ENCODE measurements at places on chromosomes 7 and 10.
A peak's percentile ranks its signal among the peaks of the same experiment; 100 is the strongest.

DNA sequence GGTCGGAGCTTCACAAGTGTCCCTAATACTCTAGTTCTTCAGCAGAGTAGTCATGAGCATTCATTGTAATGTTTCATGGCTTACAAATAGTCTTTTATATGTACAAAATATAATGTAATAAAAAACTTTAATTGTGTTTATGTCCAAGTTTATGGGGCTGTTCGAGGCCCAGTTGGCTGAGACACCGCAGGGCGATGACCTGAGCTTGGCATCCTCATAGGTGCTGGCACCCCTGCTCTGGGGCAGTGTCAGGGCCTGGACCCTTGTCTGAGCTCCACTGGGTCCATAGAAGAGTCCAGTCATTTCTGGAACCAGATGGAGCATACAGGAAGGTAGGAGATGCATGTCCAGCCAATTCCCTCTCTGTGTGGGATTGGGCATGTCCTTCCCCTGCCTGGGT is 12.9 kb upstream of the ZMIZ1 start:
- no peak for DNase-seq

DNA sequence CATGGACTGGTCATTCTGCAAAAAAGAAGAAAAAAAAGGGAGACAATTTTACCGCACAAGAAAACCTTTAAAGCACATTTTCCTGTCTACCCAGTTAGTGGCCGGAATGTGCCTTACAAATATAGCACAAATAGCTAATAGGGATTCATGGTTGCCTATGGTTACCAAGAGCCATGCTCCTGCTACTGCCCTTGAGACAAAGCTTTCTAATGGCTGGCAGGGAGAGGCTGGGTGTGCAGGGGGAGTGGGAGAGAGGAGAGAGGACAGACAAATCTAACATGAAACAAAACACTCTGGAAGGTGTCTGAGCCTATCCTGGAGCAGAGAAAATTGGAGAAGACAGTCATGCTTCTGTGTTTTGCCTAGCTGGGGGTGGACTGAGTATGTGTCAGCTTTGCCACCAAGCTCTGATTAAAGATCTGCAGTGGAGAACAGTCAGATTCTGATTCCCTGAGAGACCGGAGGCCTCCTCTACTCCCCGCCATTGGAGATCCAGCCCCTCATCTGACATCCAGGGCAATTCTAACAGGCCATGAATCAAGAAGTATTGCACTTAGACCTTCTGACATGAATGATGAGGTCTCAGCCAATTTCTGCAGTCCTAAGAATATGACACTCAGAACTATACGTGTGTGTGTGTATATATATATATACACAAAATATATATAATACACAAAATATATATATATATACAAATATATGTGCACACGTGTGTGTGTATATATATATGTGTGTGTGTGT is 80.2 kb downstream of the PRTFDC1 start:
- no peak for DNase-seq

GRCh38 chr7:38306914-38307313 is 33.5 kb upstream of the TARP start:
- DNase-seq, result no peak

DNA sequence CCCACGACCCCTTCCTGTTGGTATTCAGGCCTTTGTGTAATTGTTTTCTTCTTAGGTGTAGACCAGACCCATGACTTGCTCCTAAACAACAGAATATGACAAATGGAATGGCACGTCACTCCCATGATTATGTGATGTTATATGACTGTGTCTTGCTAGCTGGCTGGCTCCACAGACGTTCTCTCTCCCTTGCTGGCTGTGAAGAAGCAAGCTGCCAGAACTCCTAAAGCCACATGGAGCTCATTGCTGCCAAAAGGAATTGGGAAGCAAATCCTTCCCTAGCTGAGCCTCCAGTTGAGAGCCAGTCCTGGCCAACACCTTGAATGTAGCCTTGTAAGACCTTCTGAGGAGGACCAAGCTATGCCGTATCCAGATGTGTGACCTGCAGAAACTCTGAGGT is 74.2 kb downstream of the RAB18 start:
- no peak for DNase-seq

GRCh38 chr7:83475420-83475819 is 173.5 kb downstream of the SEMA3E start:
- no peak for DNase-seq

GRCh38 chr10:45607276-45607675 is 65.3 kb downstream of the ZFAND4 start:
- DNase-seq, result no peak

DNA sequence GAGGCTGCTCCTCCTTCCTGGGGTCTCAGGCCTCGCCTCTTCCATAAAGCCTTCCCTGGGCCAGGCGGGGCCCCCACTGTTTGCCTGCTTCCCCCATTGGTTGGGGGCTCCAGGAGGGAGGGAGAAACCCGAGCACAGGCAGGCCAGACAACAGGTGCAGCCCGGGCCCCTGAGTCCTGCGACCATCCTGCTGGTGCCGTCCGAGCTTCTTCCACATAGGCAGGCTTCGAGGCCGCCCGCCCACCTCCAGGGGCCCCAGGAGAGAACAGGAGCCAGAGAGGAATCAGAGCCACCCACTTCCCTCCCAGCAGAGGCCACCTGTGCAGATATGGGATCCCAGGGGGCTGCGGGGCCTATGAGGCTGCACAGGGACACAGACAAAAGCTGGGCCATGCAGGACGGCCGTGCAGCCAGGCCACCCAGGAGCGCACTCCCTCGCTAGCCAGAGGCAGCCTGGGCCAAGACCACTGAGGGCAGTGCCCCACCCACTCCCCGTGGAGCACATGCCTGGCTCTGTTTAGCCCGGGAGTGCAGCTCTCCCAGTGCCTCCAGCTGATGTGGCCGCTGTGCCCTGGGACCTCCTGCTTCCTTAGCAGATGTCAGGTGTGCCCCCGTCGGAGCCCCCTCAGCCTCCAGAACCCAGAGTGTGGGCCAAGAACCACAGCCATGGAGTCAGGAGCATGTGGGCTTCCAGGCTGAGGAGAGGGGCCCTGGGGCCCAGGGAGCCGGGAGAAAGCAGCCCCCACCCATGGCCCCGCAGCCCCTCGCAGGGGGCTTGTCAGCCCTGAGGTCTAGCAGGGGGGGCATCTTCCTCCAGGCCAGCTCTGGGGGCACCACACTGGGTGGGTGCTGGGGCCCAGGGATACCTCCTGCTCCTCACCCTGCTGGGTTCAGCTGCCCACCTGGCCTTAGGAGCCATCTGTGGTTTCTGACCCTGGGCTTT is 59.9 kb upstream of the INPP5A start:
- no peak for DNase-seq

- no peak for DNase-seq
Observed at GRCh38 chr7:133936074-133936473, 191.1 kb upstream of the LRGUK start.

- peak; percentile 48 for DNase-seq
Observed at GRCh38 chr10:102599565-102600327, 44.5 kb upstream of the TRIM8 start.

GRCh38 chr7:33040803-33041516 is 21.6 kb downstream of the NT5C3A start:
- peak; percentile 63 for DNase-seq

DNA sequence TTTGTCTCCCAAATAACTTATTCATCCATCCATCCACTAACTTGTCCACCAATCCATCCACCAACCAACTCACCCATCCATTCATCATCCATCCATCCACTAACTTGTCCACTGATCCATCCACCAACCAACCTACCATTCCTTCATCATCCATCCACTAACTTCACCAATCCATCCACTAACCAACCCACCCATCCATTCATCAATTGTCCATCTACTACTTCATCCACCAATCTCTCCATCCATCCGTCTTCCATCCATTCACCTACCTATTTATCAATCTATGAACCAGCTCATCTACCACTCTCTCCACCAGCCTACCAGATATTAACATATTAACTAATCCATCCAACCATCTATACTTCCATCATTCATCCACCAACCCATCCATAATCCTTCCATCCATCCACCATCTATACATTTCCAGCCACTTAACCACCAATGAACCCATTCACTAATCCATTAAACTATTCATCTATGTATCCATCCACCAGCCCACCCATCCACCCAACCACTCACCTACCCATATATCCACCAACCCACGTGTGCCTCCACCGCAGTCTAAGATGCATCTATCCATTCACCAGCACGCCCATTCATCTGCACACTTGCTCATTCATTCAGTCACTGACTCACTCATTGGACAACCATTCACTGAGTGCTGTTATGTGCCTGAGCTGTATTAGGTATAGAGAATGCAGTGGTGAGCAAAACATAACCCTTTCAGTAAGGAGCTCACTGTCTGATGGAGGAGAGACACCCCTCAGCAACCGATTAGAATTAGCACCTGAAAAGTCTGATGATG is 19.8 kb upstream of the TBL2 start:
- DNase-seq, result no peak

- DNase-seq, result peak; percentile 82
Observed at GRCh38 chr7:93055543-93056107, 62.2 kb downstream of the SAMD9 start.

DNA sequence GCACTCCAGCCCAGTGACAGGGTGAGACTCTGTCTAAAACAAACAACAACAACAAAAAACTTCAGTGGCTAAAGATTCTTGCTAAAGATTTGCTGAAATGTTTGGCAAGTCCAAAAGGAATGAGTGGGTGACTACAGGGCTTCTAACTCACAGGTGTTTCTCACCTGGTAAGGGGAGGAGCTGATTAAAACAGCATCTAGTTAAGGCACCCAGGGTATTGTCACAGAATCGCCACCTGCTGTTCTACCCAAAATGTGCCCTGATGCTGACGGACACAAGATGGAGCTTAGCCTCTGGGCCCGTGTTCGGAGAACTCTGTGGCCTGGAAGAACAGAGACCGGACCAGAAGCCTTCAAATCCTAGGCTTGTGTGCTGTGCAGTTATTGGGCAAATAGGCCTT is 336.0 kb upstream of the GALNT17 start:
- DNase-seq, result no peak

GRCh38 chr10:18650404-18650997 is 886 bp downstream of the NSUN6 start:
- DNase-seq, result no peak

DNA sequence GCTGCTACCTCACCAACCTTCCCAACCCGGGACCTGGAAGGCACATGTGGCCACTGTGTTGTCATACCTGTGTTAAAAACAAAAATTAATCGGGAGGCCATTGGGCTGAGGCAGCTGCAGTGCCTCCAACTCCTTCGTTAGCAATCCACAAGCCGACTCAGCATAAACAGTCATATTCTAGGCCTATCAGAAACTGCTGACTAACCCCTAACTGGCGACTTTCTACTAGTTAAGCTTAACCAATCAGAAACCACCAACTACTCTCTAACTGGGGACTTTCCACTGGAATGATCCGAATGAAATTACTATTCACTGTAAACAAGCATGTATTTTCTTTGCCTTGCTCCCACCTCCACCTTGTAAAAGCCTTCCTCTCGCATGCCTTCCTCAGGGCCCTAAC is 14.1 kb upstream of the TMEM72 start:
- DNase-seq, result no peak

- DNase-seq, result peak; percentile 3
Observed at GRCh38 chr7:83739527-83739926, 90.6 kb upstream of the SEMA3E start.

DNA sequence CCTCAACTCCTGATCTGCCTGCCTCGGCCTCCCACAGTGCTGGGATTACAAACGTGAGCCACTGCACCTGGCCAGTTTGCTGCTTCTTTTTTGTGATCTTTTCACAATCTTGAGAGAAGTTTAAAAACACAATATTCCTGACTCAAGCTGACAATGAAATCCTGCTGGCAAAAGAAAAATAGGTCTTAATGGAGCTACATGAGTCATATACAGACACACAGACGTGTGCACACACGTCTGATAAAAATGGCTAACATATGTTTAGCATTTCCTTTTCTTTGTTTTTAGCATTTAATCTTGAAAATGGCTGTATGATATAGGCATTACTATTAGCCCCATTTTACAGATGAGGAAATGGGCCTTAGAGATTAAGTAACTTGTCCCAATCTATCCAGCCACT is 29.4 kb upstream of the RAB18 start:
- no peak for DNase-seq

- DNase-seq, result no peak
Observed at GRCh38 chr7:78254726-78255055, 456.1 kb downstream of the PHTF2 start.

DNA sequence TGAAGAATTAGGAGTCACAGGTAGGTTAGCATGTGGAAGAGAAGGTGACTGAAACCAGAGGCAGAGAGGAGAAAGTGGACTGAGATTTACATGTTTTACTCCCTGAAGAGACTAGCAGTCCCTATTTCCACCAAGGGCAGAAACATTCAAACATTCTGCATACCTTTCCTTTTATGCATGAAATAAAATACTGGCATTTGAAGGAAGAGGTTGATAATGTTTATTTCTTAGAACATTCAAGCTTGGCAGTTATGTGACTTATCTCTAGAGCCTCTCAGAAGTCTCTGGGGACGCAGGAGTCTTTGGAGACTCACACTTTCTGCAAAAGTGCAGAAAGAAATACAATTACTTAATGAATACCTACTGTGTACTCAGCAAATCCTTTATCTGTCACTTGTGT is 507.1 kb upstream of the C7orf33 start:
- DNase-seq, result peak; percentile 45

DNA sequence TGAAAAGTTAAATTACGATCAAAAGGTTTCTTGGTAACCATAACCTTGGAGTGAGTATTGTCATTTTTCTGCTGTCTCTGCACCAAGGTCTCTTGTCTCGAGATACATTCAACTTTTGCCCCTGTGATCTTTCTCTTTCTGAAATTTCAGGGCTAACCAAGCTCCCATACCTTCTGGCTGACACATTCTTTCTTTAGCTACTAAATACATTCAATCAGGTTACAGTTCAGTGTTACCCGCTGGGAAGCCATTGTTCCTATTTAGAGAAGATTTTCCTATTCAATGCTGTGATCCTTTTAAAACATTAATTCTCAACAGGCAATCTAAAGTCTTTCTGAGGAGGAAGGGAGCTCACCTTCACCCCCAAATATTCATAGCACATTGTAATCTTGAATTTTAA is 22.9 kb upstream of the DMTF1 start:
- no peak for DNase-seq

DNA sequence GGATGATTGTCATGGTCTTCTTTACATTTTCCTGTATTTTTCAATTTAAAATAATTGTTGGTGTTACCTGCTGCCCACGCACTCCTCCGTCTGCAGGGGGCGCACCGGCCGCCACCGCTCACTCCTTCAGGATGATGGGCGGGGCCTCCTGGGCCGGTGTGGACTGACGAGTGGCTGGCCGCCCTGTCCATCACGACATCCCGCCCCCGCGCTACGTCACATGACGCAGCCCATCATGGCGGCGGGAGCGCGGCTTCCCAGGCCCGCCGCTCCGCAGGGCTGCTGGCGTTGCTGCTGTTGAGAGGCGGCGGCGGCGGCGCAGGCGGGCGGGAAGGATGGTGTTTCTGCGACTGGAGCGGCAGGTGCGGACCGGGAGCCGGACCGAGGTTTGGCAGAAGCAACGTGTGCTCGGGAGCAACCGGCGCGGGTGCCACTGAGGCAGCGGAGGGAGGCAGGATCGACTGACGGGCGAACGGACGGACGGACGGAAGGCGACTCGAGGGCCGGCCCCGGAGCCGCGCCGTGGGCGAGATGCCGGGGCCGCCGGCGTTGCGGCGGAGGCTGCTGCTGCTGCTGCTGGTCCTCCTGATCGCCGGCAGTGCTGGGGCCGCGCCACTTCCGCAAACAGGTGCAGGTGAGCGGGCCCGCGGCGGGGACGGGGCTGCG is at the start of gene LMTK2:
LMTK2 (plus strand) TSS at position 216 of the 666 bp plus-strand sequence; CDS start at position 532, 316 bp downstream.
- peak; percentile 98 for DNase-seq

All from adipocyte (in vitro differentiated cells).